ENCODE measurements at places on chromosomes 7 and 10. TPM values are rescaled to one million over a fixed set of nuclear protein-coding genes. Genes with fewer than 3 reads are reported as not detected.
A peak's percentile ranks its signal among the peaks of the same experiment; 100 is the strongest.

Gene RGS10
- total RNA-seq = 39.1 TPM

Gene PLAC9
- total RNA-seq = not detected

Gene TRPV5
- total RNA-seq = not detected

Gene ARMC3
- not detected for total RNA-seq

Gene OR2F2
- 0.15 TPM for total RNA-seq

DNA sequence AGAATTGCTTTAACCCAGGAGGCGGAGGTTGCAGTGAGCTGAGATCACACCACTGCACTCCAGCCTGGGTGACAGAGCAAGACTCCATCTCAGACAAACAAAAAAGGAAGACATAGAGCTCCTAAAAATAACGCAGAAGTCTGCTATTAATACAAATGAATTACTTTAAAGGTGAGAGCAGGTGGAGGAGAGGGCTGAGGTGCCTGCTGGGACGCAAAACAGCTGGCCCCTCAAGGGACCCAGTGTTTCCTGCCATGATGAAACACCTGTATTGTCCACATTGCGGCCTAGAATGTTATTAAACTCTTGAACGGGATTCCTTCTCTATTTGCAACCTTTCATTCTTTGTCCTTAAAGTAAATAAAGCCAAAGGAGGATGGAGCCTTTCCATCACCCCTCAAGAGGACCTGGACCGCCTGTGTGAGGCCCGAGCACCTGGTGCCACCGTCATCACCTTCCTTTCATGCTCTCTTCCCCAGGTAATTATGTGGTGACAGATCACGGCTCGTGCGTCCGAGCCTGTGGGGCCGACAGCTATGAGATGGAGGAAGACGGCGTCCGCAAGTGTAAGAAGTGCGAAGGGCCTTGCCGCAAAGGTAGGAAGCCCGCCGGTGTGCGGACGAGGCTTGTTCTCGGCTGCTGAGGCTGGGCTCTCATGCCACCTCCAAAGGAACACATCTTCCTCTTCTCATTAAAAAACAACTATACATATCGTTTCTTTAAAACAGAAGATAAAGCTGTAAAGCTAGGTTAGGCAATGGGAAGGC is 136.7 kb downstream of the EGFR start:
- DNase-seq = no peak

DNA sequence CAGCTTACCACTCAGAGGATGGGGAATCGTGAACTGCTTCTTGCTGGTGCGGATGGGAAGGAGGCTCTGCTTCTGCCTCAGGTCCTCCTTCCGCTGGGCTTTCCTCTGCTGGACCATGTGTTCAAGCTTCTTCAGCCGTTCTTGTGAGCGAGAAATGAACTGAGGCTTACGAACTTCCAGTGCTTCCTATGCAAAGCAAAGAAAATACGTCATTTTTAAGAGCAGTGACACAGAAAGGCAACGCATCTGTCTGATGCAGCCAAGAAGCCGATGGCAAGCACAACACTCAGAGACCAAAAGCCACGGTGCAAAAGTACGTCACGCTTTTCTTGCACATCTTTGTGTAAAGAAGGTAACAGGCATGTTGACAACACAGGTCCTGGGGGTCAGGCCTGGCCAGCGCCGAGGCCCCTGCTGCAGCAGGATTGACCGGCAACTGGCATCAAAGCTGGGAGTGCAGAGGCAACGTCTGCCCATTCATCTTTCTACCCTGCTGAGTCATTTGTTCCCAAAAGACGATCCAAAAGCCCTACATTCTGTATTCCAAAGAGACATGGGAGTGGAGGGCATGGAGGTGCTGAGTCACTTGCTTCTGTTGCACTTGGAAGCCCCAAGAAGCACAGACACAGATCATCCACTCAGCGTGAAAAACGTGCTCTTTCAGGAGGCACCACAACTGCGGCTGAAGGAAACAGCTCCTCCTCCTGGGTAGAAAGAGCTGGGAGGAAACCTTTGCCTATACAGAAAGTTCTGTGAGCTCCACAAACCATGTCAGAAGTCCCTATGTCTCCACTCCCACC is 71.0 kb upstream of the ADAM12 start:
- DNase-seq = peak; percentile 23

DNA sequence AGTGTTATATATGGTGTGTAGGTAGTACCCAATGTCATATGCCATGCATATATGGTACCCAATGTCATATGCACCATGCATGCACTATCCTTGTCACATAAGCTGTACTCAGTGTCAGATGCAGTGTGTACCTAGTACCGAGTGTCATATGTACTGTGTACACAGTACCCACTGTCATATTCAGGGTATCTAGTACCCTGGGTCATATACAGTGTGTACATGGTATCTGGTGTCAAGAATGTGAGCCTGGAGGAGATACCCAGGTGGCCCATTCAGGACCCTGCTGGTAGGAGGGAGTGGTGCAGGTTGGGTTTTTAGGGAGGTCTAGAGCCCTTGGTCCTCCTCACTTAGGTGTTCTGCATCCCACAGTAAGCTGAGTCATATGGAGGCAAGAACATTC is 1.8 kb downstream of the ZMYND11 start:
- no peak for DNase-seq

GRCh38 chr10:101492205-101492604 is 95.9 kb downstream of the POLL start:
- no peak for DNase-seq

DNA sequence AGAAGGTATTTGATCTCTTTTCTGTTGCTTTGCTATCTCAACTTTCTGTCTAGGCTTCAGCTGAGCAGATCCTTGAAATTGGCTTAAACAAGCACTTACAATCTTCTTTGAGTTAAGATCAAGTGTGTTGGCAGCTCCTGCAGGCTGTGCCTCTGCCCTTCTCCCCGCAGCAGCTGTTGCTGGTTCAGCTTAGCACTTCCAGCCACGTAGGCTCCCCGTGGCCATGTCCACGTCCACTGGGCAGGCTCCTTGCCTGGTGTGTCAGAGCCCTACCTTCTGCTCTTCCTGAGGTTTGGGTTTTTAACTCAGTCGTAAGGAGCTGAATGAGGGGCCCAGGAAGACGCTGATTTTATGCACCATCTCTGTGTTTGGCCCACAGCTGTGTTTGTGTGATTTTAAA is 47.2 kb downstream of the CAMK1D start:
- DNase-seq = no peak

- no peak for DNase-seq
Observed at GRCh38 chr10:70433581-70434280, 7.8 kb downstream of the NODAL start.

Data from NCI-H460 (cell line).